ENCODE measurements at places on chromosomes 7 and 10.
A peak's percentile ranks its signal among the peaks of the same experiment; 100 is the strongest.

GRCh38 chr7:55521917-55522902 is 50.1 kb downstream of the VOPP1 start:
- DNase-seq, result no peak

DNA sequence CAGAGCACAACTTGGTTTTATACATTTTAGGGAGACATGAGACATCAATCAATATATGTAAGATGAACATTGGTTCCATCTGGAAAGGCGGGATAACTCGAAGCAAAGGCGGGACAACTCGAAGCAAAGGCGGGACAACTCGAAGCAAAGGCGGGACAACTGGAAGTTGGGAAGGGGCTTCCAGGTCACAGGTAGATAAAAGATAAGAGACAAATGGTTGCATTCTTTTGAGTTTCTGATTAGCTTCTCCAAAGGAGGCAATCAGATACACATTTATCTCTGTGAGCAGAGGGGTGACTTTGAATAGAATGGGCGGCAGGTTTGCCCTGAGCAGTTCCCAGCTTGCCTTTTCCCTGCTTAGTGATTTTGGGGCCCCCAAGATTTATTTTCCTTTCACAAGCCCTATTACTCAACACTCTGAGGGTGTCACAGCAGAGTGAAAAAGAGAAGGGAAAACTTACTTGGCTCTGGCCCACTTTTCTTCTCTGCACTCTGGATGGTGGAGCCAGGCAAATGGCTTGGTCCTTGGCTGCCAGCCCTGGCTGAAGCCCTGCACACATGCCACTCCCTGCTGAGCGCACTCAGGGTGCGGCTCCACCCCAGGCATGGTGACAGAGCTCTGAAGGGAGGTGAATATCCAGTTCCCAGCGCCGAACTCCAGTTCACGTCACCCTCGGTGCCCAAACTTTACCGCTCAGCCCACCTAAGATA is 46.7 kb downstream of the PARD3 start:
- no peak for DNase-seq

GRCh38 chr7:158284121-158284520 is 303.5 kb downstream of the PTPRN2 start:
- DNase-seq, result no peak

DNA sequence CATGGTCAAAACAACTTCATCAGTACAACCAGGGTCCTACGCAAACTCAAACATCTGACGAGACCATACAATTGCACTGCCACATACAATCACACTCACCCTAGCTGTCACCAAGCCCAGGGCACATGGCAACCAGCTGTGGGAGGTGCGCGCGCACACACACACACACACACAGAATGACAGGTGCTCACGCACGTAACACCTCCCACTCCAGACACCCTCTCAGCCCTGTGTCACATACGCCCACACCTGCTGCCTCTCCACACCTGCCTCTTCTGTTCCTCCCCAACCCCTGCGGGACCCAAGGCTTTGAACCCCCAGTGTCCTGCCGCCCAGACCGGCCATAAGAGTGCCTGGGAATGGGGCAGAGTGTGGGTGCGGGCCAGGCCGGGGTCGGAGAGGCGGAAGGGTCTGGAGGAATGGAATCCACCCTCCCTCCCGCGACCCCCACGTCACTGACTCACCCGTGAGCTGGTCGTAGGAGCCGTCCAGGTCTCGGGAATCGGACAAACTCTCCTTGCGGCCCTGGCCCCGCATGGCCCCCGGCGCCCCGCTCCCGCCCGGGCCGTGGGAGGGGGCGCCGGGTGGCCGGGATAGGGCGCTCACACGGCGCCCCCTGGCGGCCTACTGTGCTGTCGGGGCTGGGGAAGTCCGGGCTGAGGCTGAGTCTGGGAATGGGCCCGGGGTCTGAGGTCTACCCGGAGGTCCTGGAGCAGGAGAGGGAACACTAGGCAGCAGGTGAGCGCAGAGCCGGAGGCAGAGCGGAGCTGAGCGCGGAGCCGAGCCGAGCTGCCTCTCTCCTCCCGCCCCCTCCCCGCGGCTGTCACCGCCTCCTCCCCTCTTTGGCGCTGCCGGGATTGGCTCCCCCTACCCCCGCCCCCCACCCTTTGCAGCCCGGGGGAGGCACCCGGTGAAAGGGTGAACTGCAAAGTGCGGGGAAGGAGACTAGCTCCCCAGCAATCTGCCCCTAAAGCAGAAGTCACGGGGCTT is at the start of gene KCNIP2:
TSS of gene KCNIP2 (minus strand) at position 769 of the 990 bp plus-strand sequence. CDS start at position 537, 232 bp downstream.
- no peak for DNase-seq

- DNase-seq, result no peak
Measured at GRCh38 chr7:151314401-151314800, 27.2 kb upstream of the NUB1 start.

DNA sequence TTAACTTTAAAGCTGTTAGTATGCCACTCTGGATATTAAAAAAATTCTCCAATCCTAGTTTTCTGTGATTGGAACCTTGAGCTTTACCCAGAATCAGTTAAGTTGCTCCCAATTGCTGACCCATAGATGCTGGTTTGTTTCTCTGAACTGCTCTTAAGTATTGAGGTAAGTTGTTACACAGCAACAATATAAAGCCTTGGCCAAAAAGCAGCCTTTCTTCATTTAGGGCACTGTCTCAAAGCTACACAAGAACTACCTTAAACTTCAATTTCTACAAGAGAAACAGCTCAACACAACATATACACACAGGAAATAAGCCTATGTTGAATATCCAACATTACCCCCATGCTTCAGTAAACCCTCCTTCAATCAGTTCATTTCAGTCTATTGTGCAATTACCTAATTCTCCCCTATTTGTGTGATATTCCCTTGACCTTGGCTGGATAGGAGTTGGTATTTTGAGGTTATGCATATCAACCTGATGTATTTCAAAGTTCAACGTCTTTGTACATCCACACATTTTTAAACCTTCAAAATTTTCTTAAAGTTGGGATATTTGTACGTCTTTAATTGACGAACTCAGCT is 11.5 kb downstream of the HNRNPA2B1 start:
- DNase-seq, result no peak

DNA sequence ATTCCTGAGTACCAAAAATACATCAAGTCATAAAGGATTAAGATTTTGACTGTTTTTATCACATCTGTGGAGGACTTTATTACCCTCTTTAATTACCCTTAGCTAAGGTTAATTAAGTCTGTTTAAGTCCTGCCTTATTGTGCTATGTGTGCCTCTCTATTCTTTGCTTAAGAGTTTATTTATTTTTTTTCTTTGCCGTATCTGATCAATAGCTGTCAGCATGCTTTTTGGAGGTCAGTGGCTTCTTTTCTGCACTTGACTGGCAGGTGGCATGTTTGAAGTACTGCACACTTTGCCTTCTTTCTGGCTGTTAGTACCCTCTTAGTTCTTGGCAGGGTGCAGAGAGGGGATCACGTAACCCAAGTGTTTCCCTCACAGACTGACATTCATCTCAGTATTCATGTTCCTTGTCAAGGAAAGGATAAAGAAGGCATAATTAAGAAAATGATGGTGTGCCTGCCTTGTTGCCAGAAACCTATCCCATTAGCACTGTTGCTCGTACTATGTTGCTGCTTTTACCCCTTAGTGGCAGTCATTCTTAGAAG is 225.8 kb downstream of the EXOC4 start:
- no peak for DNase-seq

- no peak for DNase-seq
Measured at GRCh38 chr7:25028370-25029021, 48.5 kb upstream of the OSBPL3 start.

DNA sequence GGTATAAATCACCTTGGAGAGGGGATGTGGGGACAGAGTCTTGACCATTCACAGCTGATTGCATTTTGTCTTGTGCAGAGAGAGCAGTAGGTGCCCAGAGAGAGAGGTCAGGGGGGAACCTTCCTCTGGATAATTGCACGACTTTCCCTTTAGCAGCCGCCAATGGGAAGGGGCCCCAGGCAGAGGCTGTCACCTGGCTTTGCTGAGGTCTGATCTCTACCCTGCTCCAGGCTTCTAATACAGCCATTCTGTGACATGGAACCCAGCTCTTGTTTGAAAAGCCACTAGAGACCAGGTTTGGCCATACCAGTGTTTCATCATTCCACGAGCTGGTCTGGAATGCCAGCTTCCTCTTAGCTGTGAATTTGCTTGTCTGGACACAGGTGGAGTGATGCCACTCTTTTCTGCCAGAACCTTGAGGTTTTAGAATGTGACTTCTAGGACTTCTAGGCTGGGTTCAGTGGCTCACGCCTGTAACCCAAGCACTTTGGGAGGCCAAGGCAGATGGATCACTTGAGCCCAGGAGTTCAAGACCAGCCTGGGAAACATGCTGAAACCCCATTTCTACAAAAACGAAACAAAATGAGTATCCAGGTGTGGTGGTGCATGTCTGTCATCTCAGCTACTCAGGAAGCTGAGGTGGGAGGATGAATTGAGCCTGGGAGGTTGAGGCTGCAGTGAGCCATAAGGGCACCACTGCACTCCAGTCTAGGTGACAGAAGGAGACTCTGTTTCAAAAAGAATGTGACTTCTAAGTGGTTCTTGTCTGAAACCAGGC is 159.9 kb downstream of the CAMK1D start:
- DNase-seq, result no peak

- DNase-seq, result peak; percentile 55
Measured at GRCh38 chr10:43409385-43410109, 561 bp upstream of the HNRNPF start.

DNA sequence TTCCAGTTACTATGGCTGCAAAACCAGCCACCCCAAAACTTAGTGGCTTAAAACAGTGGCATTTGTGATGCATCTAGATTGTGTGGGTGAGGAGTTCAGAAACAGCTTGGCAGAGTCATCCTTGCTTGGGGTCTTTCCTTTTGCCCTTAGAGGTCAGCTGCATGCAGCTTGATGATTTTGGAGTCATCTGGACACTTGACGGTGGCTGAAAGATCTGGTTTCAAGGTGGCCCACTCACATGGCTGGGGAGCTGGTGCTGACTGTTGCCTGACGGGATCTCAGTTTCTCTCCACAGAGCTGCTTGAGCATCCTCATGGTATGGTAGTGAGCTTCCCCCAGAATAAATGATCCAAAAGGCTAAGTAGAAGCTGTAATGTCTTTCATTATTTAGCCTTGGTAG is 191.3 kb upstream of the GALNT17 start:
- no peak for DNase-seq

DNA sequence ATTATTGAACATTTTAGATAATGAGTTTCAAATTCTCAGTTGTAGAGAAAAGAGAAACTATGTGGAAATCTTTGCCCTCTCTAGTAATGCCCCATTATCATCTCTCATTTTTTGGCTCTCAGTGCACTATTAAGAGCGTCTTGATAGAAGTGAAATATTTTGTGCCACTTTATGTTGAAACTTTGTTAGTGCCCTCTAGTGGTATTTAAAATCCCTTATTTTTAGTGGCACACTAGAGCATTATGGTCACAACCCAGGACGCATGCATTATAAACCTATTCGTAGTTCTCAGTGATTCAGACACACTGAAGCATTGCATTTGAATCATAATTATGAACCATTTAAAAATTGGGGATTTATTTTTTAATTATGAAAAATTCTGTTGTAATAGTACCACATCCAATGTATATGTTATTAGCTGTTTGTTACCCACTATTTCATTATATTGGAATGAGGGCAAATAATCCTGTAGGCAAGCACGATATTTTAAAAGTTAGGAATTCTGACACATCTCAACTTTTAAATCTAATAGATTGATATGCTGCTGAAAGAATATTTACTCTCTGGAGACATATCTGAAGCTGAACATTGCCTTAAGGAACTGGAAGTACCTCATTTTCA is 21.9 kb downstream of the PDCD4 start:
- no peak for DNase-seq

DNA sequence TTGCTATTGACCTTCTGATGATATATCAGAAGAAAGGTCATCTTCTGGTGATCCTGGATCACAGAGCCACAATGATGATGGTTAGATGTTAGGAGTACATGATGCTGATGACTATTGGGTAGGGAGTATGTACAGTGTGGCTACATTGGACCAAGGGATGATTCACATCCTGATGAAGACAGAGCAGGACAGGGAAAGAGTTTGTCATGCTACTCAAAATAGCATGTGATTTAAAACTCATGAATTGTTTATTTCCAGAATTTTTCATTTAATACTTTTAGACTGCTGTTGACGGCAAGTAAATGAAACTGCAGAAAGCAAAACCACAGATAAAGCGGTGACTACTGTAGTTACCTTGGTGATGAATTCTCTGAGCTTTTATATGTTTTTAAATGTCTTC is 397.3 kb downstream of the PPP1R3A start:
- no peak for DNase-seq

GRCh38 chr7:11193131-11193867 is 219.6 kb downstream of the PHF14 start:
- DNase-seq, result no peak

GRCh38 chr10:109327266-109327665 is 596.0 kb downstream of the XPNPEP1 start:
- no peak for DNase-seq

DNA sequence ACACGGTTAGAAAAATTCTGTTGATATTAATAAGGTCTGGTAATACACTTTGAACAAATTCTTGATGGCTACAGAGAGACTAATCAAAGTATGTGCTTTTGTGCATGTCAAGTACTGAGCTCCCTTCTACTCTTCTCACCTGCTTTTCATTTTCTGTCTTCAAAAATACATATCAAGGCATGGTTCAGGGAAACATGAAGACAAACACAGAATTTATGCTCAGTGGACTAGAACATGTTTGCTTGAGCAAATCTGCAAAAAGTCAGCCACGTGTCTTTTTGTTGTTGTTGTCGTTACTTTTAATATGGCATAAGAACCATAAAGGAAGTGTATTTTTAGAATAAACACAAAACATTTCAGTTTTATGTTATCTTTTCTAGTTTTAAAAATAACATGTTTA is 21.9 kb downstream of the CDK13 start:
- DNase-seq, result no peak

DNA sequence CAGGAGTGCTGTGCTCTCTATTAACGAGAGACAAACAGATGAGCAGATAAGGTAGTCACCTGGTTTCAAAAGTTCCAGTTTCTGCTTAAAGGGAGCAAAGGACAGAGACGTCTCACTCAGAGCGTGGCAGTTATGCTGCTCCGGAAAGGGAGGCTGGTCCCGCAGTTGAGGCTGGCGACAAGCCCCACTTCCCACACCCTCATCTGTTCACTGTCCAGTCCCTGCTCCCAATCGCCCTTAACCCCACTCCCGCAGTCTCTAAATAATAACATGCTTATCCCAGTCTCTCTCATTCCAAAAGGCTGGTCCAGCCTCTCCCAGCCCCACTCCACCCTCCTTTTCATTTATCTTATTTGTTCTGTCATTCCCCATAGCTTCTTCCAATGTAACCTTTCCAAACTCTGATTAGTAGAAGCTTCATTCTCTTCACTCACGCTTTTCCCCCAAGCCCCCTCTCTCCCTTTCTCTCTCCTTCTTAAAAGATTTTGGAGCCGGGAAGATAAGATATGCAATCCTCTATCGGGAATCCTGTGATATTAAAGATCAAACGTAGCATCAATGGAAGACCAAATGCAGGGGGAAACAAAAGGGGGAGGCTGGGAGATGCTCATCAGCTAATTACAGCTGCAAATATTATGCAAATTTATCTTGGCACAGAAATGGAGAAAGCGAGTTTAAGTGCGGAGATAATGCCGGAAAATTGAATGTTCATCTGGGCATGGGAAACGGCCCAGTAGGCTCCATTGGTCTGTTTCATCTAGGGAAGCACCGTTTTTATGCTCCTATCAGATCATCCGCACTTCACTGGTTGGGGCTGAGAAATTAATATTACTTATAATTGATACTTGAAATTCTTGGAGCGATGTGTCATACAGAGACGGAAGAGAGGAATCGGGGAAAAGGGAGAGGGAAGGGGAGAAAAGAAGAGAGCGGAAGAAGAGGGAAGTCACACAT is 16.3 kb upstream of the GATA3 start:
- DNase-seq, result no peak

Measured in activated CD4-positive, alpha-beta T cell treated with anti-CD3 and anti-CD28 coated beads for 24 hours (primary cell).